NCI-H146 (cell line): ENCODE measurements at places on chromosomes 16 and 17.

- no peak for DNase-seq
Measured at GRCh38 chr17:56502120-56502654, 91.3 kb upstream of the NOG start.

GRCh38 chr17:68450391-68450790 lies 6.9 kb downstream of the WIPI1 start:
- DNase-seq: no peak

DNA sequence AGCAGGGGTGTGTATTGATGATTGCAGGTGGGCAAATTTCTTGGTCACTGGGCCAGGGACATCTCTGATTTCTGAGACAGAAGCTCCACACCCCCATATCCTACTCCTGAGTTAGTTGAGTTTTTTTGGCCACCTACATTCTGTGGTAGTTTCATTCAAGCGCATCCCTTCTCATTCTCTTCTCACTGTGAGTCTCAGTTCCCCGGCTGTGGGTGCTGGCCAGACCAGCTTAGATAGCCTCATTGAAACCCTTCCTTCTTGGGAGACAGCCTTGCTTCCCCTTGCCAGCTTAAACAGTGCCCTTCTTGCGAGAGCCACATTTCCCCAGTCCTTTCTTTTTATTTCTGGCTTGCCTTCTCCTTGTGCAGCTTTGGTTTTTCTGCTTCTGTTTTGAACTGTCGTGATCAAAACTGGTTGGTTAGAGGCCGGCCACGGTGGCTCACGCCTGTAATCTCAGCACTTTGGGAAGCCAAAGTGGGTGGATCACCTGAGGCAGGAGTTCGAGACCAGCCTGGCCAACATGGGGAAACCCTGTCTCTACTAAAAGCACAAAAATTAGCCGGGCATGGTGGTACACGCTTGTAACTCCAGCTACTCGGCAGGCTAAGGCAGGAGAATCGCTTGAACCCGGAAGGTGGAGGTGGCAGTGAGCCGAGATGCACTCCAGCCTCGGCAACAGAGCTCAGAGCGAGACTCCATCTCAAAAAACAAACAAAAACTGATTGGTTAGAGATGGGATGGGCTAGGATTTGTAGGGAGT lies 2.8 kb downstream of the GPT2 start:
- no peak for DNase-seq

GRCh38 chr16:69478685-69479084 lies 54.3 kb downstream of the CYB5B start:
- DNase-seq: no peak

DNA sequence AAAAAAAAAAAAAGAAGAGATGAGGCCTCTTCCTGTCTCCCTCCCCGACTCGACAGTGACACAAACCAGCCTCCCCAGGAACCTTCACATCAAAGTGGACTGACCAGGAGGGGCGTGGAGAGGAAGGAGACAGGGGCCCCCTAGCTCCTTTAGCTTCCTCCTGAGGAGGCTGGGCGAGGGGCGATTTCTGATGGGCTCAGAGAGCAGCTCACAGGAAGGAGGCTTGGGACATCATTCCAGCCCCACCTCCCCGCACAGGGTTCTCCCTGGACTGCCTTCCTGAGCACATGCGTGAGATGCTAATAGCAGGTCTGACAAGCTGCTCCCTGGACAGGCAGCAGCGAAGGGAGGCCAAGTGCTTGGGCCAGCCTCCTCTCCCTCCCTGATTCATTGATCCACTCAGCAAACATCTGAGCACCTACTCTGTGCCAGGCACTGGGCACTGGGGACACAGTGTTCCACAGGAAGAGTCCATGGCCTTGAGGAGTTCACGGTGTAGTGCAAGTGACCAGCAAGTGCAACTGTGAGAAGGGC lies 14.4 kb upstream of the DOK4 start:
- no peak for DNase-seq

GRCh38 chr17:55478971-55479370 lies 32.3 kb downstream of the SMIM36 start:
- DNase-seq: no peak

- no peak for DNase-seq
Measured at GRCh38 chr17:41167561-41167960, 460 bp downstream of the KRTAP4-3 start.

DNA sequence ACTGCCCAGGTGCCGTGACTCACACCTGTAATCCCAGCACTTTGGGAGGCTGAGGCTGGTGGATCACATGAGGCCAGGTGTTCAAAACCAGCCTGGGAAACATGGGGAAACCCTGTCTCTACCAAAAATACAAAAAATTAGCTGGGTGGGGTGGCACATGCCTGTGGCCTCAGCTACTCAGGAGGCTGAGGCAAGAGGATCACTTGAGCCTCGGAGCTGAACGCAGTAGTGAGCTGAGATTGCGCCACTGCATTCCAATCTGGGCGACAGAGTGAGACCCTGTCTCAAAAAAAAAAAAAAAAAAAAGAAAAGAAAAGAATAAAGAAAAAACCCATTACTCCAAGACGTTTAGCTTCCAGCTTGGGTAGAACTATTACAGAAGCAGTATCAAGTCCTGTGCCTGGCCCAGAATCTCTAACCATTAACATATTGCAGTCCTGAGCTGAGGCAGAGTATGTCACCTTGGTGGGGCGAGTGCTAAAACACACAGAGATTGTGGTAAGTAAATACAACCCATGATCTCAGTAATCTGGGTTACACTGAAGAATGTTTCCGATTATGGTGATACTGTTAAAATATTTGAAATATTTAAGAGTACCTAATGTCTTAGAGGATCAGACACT lies 23.2 kb upstream of the CFAP20 start:
- no peak for DNase-seq

DNA sequence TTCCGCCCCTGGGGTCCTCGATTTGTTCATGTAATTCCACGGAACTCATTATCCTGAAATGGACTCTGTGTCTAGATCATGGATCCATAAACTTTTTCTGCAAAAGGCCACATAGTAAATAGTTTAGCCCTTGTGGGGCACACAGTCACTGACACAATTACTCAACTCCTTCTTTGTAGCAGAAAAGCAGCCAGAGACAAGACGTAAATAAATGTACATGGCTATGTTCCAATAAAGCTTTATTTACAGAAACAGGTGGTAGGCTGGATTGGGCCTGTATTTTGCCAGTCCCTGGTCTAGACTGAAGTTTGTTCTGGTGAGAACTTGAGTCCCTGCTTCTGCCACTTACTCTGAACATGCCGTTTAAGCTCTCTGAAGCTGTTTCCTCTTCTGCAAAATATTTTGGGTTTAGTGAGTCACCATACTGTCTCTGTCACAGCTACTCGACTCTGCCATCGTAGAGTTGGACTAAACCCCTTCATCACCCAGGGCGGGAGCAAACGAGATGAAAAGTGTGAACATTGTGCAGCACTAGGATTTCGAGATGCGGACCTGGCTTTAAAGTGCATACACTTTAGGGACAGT lies 61.9 kb upstream of the FOXF1 start:
- DNase-seq: no peak

- DNase-seq: no peak
Measured at GRCh38 chr17:75512926-75513640, 2.3 kb downstream of the CASKIN2 start.

DNA sequence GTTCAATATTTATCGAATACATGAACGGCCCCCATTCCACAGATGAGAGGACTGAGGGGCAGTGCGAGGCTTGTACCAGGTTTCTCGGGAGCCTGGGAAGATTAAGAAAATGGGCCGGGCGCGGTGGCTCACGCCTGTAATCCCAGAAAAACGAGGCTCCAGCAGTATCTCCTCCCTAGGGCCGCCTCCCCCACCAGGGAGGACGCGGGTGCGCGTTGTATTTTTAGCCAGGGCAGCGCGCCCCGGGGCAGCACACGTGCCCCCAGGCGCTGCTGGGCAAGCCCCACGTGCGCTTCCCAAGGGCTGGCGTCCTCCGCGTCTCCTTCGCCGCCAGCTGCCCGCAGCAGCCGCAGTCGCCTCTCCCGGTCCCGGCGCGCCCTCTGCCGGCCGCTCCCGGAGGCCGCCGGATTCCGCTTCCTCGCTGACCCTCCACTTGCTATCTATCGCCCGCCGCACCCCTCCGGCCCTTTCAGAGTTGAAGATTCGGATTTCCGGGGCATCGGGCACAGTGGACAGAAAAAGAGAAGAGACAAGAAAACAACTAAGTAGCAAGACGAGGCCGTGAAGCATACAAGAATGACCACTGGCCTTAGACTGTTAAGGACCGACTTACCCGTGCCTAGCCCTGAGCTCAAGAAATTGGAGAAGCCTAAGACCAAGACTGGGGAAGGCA lies 1.9 kb upstream of the YBX2 start:
- peak; percentile 82 for DNase-seq

DNA sequence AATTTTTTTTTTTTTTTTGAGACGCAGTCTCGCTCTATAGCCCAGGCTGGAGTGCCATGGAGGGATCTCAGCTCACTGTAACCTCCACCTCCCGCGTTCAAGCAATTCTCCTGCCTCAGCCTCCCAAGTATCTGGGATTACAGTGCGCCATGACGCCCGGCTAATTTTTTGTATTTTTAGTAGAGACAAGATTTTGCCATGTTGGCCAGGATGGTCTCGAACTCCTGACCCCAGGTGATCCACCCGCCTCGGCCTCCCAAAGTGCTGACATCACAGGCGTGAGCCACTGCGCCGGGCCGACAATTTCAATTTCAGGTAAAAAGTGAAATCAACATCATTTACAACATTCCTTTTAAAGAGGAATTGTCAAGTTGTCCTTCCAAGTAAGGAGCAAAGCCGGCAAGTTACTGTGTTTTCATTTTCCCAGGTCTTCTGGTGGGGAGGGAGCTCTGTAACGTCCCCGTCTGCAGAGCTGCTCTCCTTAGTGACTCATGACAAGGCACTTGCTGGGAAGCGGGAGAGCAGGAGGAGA lies 873 bp downstream of the NPLOC4 start:
- DNase-seq: no peak

DNA sequence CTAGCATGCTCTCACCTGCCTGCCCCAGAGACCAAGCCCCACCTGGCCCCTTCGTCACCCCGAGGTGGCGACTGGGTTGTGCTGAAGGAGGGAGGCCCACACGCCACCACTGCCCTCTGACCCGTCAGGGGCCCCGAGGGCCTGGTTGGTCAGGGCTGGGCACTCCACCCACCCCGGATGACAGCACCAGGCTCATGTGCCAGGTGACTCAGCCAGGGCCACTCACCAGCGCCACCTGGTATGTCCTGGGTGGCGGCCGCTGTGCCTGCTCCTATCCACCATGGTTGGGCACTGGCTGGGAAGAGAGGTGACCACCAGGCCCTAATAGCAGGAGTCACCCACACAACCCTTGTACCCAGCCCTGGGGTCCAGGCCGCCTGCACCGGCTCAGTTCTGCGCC lies 68.9 kb downstream of the JPH3 start:
- DNase-seq: no peak

DNA sequence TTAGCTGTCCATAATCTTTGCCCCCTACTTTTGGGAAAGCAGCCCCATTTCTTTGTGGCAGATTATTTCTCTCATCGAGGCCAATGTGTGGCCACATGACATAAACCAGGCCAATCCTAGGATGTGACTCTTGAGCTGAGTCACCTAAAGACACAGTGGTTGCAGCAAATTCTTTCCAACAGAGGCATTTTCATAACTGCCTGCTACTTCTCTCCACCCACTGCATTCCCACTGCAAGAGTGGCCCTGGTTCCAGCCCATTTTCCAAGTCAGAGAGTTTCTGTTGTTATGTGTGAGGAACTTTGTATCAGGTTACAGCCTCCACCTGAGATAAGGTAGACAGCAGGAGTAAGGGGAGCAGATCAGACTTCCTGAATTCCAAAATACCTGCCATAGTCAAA lies 195.2 kb downstream of the RGS9 start:
- DNase-seq: no peak

DNA sequence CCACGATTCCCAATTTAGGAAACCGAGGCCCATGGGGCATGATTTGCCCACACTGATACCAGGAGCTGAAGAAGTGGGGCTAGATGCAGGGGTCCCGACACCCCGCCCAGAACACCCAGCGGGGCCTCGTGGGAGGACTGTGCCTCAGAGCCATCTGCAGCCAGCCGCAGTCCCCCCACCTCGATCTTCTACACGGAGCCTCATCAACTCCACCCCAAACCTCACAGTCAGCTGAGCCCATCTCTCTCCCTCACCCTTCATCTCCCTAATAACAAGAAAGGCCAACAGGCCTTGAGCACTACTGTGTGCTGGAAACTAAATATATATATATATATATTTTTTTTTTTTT lies 4.2 kb downstream of the ITGAE start:
- no peak for DNase-seq

DNA sequence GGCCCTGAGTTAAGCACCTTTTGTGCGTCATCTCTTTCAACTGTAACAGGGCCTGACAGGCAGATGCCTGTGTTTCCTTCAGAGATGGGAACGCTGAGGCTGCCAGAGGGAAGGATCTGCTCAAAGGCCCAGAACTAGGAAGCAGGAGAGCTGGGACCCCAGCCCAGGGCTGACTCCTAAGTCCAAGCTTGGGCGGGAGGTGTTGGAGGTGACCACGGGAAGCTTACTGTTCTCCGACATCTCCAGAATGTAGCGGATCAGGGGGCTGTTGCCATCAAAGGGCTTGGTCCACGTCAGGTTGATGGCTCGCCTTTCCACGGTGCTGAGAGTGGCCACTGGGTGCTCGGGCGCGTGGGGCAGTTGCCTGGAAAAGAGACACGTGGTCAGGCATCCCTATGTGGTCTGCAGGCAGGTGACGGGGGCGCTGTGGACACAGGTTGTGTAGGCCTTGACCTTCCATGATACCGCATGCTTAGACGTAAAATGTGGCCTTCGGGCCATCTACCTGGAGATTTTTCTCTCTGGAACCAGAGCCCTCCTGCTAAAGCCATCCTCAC lies 111.4 kb upstream of the CDC42EP4 start:
- no peak for DNase-seq

GRCh38 chr17:66306446-66306845 lies 4.0 kb downstream of the PRKCA start:
- DNase-seq: no peak

DNA sequence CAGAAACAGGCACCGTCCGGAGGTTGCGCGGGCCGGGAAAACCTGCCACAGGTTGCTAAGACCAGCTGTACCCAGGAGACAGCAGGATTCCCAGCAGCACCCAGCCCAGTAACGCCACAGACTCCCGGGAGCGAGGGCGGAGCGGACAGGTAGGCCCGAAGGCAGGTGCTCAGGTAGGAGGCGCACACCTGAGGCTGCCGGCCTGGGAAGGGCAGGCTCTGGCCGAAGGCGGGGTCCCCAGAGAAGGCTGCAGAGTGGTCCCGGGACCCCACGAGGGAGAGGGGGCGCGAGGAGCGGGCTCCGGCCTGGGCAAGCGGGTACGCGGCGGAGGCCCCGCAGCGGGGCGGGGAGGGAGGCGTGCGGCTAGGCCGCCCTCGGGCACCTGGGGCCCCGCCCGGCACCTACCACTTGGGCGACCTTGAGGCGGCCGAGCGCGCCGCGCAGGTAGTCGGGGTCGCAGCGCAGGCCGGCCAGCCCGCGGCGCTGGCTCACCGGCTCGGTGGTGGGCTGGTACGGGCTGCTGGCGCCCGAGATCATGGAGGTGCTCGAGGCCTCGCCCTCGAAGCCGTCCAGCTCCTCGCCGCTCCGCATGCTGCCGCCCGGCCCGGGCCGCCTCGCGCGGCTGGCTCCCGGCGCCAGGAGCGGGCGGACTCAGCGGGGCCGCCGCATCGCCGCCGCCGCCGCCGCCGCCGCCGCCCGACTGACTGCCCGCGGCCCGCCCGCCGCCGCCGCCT lies 441 bp downstream of the CMTM4 start:
- DNase-seq: peak; percentile 71
